Liver (tissue), 10 donors: ENCODE measurements at places on chromosomes 7 and 10. TPM values are rescaled to one million over a fixed set of nuclear protein-coding genes. Genes with fewer than 3 reads are reported as not detected.

- H3K36me3 ChIP-seq = no peaks in the 10 kb centered on the region
- peaks cover 14% of the 10 kb centered on the region for H3K27me3 ChIP-seq
- peaks cover 2% of the 10 kb centered on the region for H3K4me1 ChIP-seq
- no peak overlapping the region for H3K27ac ChIP-seq
- no peak overlapping the region for H3K4me3 ChIP-seq
- no peak for DNase-seq
These were observed 1.3 kb upstream of the MUC12 start for GRCh38 chr7:100968031-100968430.

DNA sequence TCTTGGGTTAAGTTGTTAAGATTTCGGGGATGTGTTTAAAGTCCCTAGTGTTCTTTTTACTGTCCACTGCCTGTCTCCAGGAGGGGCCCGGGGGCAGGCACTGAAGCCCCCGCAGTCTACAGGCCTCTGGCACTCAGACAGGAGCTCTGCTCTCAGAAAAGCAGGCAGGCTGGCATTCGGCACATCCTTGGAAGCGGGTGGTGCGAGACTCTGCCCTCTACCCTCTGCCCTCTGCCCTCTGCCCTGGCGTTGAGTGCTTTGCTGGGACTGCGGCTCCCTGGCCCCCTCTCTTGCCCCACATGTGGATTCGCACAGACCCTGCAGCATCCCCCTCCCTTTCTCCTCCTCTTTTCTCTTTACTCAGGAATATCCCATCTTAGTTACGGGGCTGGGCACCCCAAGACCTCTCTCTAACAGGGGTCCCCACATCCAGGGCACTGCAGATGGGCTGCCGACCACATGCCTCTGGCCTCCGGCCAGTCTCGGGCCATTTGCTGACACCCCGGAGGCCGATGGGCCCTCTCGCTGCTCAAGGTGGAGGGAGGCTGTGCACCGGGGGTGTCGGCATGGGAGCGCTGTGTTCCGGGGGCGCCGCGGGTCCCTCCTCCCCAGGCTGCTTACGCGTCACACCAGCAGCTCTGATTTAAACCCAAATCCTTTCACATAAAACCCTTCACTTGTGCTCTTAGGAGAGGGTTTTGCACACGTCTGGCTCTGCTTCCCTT is 479.9 kb downstream of the DNAJB6 start:
- H3K36me3 ChIP-seq = no peaks in the 10 kb centered on the region
- no peak overlapping the region for H3K27ac ChIP-seq
- no peak for DNase-seq
- no peak overlapping the region for H3K4me3 ChIP-seq

- no peaks in the 10 kb centered on the region for H3K4me1 ChIP-seq
- no peaks in the 10 kb centered on the region for H3K36me3 ChIP-seq
- DNase-seq = no peak
- no peak overlapping the region for H3K27ac ChIP-seq
These were observed 424.0 kb downstream of the EXOC4 start for GRCh38 chr7:133676805-133677370.

- H3K4me3 ChIP-seq = no peak overlapping the region
- H3K27me3 ChIP-seq = no peaks in the 10 kb centered on the region
- DNase-seq = no peak
- no peaks in the 10 kb centered on the region for H3K4me1 ChIP-seq
- H3K36me3 ChIP-seq = no peaks in the 10 kb centered on the region
These were observed 207.6 kb upstream of the ZNF32 start for GRCh38 chr10:43856299-43856698.

DNA sequence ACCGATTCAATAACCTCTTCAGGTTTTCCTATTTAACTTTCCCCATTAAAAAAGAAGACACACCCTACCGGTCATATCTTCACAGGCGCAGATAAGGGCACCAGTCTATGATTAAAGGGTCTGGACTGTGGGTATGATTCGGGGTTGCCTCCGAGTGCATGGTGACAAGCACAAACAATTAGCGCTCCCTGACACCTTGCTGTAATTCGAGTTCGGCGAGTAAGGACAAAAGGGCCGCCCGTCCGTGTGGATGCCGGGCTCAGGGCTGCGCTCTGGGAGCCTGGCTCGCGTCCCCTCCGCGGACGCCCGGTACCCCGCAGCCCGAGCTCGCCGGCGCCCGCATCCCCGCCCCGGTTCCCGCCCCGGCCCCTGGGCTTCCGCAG is 111.9 kb upstream of the RHEB start:
- peaks cover 14% of the 10 kb centered on the region for H3K4me1 ChIP-seq
- no peaks in the 10 kb centered on the region for H3K27me3 ChIP-seq
- peak overlapping the region; percentile 59 for H3K4me3 ChIP-seq
- H3K27ac ChIP-seq = peak overlapping the region; percentile 24

DNA sequence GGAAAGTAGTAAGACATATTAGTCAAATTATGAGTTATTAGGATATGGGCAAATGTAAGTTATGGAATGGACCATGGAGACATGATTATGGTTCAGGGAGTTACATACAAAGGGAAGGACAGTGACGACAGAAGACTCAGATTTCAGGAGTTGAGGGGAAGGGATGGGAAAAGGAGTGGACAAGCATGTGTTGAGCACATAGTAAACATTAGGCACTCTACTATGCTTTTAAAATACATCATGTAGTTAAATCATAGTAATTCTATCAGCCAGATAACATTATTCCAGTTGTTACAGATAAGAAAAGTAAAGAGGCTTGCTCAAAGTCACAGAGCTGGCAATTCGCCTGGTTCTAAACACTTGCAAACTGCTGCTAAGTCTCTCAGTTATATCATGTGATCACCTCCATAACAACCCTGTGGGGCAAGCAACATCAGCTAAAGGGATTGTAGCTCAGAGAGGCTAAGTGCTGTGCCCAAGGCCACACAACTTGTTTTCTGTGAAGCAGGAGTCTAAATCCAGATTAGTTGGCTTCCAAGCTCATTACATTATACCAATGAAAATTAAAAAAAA is 115.2 kb upstream of the MDFIC start:
- H3K4me1 ChIP-seq = no peaks in the 10 kb centered on the region
- no peak for DNase-seq
- H3K4me3 ChIP-seq = no peak overlapping the region
- no peak overlapping the region for H3K27ac ChIP-seq
- H3K36me3 ChIP-seq = no peaks in the 10 kb centered on the region
- H3K27me3 ChIP-seq = no peaks in the 10 kb centered on the region

DNA sequence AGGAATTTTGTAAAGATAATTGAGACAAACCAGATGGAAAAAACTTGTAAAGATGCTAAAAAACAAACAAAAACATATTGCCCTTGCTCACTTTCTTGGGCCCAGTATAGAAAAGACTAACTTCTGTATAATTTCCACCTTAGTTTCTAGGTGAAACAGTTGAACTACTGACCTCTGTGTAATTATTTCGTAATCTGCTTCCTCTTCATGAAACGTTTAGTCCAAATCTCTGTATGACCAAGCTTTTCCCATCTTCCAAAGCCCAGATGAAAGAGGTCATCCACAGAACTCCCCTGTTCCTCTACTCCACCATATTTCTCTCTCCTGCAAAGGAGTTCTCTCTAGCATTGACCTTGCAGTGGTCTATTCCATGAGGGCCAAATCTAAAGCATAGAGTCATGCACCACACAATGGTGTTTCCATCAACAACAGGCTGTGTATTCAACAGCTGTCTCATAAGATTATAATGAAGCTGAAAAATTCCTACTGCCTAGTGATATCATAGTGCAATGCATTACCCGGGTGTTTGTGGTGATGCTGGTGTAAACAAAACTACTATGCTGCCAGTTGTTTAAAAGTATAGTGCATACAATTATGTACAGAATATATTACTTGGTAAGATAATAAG is 647.6 kb downstream of the TNS3 start:
- H3K4me3 ChIP-seq = no peak overlapping the region
- H3K27me3 ChIP-seq = no peaks in the 10 kb centered on the region
- H3K4me1 ChIP-seq = peaks cover 12% of the 10 kb centered on the region
- no peak overlapping the region for H3K27ac ChIP-seq

The OPN4 gene
- not detected for total RNA-seq

DNA sequence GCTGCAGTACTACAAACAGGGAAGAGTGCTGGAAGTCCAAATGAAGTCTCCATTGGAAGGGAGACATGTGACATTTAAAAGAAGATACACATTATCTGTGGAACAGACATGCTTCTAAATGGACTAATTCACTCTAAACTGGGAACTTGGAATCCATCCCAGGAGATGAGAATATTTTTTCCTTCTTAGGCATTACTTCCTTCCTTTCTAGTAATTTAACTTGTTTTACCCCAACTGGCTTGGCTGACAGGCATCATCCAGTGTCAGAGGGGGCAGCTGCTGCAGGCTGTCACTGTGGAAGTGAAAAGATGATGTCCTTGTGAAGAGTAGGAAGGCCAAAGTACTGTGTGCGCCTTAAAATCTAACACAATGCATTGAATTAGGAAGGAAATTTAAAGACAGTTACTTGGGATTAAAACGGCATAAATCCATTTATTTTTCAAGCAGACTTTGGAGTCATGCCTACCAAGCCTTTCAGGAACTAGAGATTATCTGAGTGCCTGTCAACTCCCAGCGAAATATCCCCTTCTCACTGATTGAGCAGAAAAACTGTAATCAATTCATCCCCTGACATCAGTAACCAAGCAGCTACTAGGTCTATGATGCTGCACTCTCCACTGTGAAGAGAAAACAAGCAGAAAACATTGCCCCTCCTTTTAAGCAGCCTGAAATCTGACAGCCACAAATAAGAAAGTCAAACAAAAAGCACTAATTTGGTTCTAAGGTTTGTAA is 161.2 kb downstream of the DGKI start:
- no peak overlapping the region for H3K4me3 ChIP-seq
- no peaks in the 10 kb centered on the region for H3K27me3 ChIP-seq
- no peaks in the 10 kb centered on the region for H3K4me1 ChIP-seq
- H3K36me3 ChIP-seq = no peaks in the 10 kb centered on the region
- no peak overlapping the region for H3K27ac ChIP-seq

GRCh38 chr7:6460303-6460702 is 12.5 kb upstream of the DAGLB start:
- H3K4me3 ChIP-seq = no peak overlapping the region
- no peaks in the 10 kb centered on the region for H3K27me3 ChIP-seq
- H3K36me3 ChIP-seq = peaks cover 31% of the 10 kb centered on the region
- no peak for DNase-seq
- H3K27ac ChIP-seq = no peak overlapping the region

The GSAP gene
- 11.2 TPM for total RNA-seq

The KLF14 gene
- total RNA-seq = 0.08 TPM

DNA sequence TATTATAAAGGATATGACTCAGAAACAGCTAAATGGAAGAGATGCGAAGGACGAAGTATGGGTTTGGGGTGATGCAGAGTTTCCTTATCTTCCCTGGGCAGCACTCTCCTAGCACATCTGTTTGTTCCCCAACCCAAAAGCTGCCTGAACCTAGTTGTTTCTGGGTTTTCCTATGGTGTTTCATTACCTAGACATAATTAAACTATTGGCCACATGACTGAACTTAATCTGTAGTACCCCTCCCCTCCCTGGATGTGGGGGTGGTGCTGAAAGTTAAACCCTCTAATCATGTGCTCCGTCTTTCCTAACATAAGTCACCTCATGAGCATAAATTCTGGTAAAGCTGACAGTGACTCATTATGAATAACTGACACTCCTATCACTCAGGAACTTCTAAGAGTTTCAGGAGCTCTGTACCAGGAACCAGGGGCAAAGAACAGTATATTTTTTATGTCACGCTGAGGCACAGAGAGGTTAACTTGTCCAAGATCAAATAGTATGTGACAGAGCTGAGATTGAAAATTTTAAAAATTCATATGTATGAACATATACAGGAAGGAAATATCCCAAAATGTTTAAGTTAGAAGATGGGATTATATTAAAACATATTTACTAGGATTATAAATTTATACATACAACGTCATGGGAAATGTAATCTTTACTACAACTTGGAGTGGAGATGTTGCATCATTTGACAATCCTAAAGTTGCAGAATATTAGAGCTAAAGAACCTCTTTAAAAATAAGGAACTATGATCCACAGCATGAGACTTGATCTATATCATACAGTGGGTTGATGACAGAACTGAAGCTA is 4.8 kb downstream of the STRIP2 start:
- no peak overlapping the region for H3K27ac ChIP-seq
- H3K36me3 ChIP-seq = no peaks in the 10 kb centered on the region
- no peak for DNase-seq
- no peaks in the 10 kb centered on the region for H3K27me3 ChIP-seq
- H3K4me1 ChIP-seq = peaks cover 3% of the 10 kb centered on the region

The GIMAP8 gene
- 8.8 TPM for total RNA-seq

DNA sequence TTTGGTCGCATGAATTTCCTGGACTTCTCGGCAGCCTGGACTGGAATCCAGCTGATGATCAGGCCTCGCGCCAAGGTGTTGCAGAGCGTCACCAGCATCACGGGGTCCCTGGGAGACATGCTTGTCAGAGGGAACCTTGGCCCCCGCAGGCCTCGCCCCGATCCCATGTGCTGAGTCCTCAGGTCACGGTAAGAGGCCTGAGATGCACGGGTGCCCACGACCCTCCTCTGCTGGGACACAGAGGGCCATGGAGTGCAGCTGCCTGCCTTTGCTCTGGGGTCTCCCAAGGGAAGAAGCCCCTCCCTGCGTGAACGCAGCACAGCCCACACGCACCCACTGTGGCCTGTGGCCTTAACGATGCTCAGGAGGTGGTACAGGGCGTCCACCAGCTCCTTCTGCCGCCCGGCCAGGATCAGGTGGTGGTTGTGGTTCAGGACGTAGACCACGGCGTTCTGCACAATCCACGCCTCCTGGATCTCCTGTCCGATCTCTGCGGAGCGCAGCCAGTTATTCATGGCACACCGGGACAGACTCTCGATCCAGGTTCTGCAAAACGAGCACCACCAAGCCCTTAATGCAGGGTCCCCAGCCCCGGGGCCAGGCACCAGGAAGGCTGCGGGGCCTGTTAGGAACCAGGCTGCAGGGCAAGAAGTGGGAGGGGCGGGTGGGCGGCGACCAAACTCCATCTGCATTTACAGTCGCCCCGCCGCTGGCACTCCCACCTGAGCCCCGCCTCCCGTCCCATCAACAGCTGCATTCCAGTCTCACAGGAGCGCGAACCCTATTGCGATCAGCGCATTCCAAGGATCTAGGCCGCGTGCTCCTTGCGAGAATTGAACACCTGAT is 29.4 kb downstream of the CFAP46 start:
- no peak for DNase-seq
- H3K36me3 ChIP-seq = no peaks in the 10 kb centered on the region

DNA sequence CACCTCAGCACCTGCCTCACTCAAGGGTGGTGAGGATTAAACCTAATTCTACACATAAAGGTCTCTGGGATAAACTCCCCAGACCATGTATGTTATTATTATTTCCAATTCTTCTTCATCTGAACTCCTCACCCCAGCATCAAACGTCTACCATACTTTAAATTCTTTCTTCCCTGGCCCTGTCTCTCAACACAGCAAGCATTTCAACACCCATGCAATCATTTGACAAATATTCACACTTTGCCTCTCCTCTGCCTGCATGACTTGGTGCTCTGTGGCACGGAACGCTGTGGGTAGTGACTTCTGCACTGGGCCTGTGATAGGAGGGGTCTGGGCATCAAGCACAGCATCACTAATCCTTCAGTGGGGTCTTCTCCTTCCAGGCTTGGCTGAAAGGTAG is 490.8 kb downstream of the TNS3 start:
- no peak overlapping the region for H3K4me3 ChIP-seq
- H3K36me3 ChIP-seq = no peaks in the 10 kb centered on the region
- no peak overlapping the region for H3K27ac ChIP-seq
- no peaks in the 10 kb centered on the region for H3K4me1 ChIP-seq
- no peak for DNase-seq
- H3K27me3 ChIP-seq = no peaks in the 10 kb centered on the region

The CYP2W1 gene
- total RNA-seq = 0.28 TPM

The IGFBP3 gene
- 87.0 TPM for total RNA-seq
